Stimulated activated CD8-positive, alpha-beta memory T cell treated with anti-CD3 and anti-CD28 coated beads, Interleukin-2, amount 100 ng/mL, for 1 hour (primary cell): ENCODE measurements at places on chromosomes 1 and 21.

- DNase-seq = no peak
These were observed 156.8 kb downstream of the GABPA start for GRCh38 chr21:25891596-25891995.

GRCh38 chr1:25560001-25560400, 16.6 kb downstream of the LDLRAP1 start:
- no peak for DNase-seq

GRCh38 chr1:231638647-231639046, 12.1 kb downstream of the DISC1 start:
- DNase-seq = no peak

GRCh38 chr1:223208164-223209076, 65.4 kb upstream of the TLR5 start:
- DNase-seq = no peak
